H1 (cell line): ENCODE measurements at places on chromosomes 5 and 9. TPM values are rescaled to one million over a fixed set of nuclear protein-coding genes. Genes with fewer than 3 reads are reported as not detected.

DNA sequence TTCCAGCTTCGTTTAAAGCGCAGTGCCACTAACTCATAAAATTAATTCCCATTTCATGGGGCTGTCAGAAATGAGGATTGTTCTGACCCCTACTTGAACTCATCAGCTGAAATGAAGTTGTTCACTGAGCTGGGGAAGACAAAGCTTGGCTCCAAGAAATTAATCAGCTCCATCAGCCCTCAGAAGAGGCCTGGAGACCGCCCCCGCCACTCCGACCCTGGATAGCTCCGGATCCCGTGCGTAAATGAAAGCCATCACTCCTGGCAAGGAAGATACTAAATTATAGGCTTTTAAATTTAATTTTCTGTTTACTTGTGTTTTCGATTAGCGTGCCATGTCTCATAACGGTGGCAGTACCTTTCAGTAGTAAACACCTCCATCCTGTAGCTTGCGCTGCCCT is 142.8 kb upstream of the IRX2 start:
- no peak for DNase-seq

DNA sequence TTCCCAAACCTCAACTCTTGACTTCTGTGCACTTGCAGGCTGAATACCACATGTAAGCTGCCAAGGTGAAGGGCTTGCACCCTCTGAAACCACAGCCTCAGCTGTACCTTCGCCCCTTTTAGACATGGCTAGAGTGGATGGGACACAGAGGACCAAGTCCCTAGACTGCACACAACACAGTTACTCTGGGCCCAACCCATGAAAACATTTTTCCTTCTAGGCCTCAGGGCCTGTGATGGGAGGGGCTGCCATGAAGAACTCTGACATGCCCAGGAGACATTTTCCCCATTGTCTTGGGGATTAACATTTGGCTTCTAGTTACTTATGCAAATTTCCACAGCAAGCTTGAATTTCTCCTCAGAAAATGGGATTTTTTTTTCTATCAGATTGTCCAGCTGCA is 331.0 kb upstream of the RGMB start:
- DNase-seq = no peak

- peak; percentile 95 for DNase-seq
These were observed 29.8 kb upstream of the HMCN2 start for GRCh38 chr9:130235558-130236435.

- DNase-seq = no peak
These were observed 99.2 kb downstream of the PRKACG start for GRCh38 chr9:68914751-68915150.

DNA sequence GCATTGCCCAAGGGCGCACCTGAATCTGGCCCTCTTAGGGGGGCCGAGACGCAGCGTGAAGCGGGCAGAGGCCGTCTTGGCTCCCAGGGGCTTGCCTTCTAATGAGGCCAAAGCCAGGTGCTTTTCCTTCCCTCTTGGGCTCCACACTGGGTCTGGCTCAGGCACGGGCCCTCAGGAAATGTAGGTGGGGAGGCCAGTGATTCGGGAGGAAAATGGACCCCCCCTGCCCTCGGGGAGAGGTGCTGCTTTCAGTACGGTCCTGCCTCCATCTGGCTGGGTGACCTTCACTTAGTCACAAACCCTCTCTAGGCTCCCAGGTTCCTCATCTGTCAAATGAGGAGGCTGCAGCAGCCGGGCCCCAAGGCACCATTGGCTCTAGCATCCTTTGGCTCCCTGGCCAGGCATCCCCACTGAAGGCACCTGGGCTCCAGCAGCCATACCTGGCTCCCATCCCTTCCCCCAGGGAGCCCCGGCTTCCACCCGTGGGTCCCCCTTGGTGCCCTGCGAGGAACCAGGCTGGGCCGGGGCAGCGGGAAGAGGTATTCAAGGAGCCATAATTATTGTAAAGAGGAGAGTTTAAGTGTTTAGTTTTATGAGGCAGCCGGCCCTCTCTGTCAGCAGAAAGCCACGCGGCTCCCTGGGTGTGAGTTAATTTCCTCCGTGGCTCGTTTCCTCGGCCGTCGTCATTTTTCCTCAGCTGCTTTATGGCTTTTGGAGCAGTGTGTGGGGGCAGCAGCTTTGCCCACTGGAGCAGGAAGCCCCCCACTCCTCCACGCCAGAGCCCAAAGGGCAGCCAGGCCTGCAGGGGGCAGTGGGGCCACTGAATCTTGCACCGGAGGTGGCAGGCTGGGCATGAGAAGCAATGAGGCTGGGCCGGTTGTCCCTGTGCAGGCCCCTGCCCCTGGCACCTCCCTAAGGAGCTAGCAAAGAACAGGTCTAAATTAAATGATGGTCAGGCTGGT is 24.9 kb upstream of the UNC5A start:
- DNase-seq = no peak

- no peak for DNase-seq
These were observed 163.9 kb upstream of the DMRT1 start for GRCh38 chr9:677461-678097.

DNA sequence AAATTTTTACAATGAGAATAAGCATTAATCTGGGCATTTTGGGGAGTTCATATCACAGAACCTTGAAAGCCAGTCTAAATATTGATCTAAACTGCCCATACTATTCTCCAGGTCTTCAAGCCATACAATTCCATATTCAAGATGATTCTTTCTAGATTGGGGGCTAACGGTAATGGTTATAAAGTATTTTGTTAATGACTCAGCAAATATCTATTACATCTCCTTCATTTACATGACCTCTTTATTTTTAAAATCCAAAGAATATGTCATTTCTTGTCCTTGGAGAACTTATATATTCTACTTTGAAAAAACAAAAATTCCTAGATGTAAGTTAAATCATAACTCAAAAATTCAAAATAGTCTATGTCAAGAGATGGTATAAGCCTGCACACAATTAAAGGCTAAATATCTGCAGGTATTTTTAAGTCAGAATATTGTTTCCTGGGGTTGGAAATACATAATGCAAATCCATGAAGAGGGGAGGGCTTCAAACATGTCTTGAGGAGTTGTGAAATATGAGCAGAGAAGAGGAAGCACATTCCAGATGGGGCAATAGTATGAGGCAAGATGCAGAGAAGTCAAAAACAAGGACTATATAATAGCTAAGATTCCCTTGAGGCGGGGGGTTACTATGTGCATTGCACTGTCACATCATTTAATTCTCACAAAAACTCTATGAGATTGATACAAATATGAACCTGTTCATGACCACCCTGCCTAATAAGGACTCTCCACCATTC is 526.4 kb downstream of the NR2F1-AS1 start:
- no peak for DNase-seq

DNA sequence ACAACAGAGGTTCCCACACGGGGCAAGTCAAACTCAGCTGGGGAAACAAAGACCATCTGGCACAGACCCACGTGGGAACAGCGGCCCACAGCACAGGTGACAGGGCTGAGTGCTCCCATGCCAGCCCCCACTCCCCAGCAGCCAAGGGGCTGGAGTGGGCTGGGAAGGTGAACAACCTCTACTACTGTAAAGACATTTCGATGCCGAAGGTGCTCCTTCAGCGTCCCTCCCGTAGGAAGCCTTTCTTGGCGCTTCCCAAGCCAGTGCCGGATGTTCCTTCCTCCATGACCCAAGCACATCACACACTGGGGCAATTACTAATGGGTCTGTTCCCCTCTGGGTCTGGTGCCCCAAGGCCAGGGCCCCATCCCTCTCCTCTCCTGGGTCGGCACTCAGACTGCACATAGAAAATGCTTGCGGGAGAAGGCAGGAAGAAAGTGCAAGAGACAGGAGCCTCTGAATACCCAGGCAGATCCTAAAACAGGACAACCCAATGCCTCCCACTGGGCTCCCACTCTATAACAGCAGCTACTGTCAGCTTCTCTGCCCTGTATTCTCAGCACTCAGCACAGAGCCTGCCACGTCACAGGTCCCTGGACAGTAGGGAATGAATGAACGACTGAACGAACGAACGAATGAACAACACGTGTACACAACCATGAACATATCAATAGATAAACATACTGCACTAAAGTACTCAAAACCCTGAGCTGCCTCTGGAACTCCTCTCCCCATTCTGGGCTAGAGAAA is 77.0 kb upstream of the LRRTM2 start:
- no peak for DNase-seq

GRCh38 chr5:32989815-32990214 is 278.7 kb downstream of the NPR3 start:
- no peak for DNase-seq

DNA sequence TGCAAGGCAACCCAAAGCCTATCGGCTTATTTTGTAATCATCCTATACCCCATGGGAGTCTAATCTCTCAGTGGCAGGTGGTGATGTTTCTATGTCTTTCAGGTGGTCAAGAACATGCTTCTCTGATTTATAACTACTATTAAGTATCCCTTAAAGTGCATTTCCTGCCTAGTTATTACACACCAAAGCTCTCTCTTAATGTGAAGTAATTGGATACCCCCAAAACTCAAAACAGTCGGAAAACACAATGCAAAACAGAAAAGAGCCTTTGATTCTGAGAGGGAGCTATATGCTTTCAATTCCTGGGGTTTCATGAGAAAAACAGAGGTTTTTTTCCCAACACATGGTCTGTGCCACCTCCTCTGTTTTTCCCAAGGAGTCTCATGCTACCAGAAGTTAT is 416.4 kb downstream of the CSNK1G3 start:
- DNase-seq = no peak

GRCh38 chr9:71941060-71941568 is 29.7 kb downstream of the C9orf85 start:
- DNase-seq = no peak

DNA sequence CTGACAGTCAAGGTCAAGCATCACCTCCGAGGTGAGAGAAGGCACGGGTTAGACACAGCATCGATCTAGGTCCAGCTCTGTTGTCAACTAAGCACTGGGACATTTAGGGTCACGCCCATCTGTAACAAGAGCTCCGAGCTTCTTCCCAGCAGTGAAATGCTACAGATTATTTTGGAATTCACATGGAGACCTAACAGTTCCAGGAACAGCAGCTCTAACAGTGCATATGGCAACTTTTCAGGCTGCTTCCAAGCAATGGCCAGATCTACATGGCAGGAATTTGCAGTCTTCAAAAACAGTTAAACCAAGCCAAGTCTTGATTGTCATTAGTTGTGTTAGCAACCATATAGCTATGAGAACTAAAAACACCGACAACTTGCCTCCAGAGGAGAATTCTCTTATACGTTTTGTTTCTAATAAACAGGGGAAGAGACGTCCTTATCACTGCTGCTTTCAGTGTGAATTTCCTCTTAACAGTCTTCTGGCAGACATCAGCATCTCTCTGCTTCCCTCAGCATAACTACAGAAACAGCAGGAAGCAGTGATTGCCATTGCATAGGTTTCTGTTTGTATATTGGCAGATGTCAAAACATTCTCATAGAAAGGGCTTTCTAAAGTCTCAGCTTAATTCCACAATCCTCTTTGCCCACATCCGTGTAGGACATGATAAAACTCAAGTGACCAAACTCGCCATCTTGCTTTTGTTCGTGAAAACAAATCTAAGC is 242.1 kb upstream of the DAPK1 start:
- DNase-seq = no peak

- no peak for DNase-seq
These were observed 323.4 kb downstream of the CHSY3 start for GRCh38 chr5:130227699-130228098.

GRCh38 chr9:37480759-37481158 is 5.0 kb upstream of the POLR1E start:
- no peak for DNase-seq

GRCh38 chr9:13863112-13863511 is 450.8 kb downstream of the NFIB start:
- no peak for DNase-seq

DBH gene
- total RNA-seq = 0.29 TPM in 1 of 2 replicates, not detected in the other

PCDHA10 gene
- total RNA-seq = 5.4 and 5.5 TPM in 2 replicates

PAPPA gene
- 0.63 and 1.2 TPM in 2 replicates for total RNA-seq

ORM2 gene
- 0.90 TPM in 1 of 2 replicates, not detected in the other for total RNA-seq

VLDLR gene
- total RNA-seq = 43.6 and 49.1 TPM in 2 replicates

IL3 gene
- total RNA-seq = not detected in 2 replicates

ZNF462 gene
- total RNA-seq = 154 and 163 TPM in 2 replicates

QRFP gene
- total RNA-seq = not detected in 2 replicates

ASPN gene
- total RNA-seq = not detected in 2 replicates
